ENCODE measurements at places on chromosomes 11 and 22.
A peak's percentile ranks its signal among the peaks of the same experiment; 100 is the strongest.

- DNase-seq, result no peak
Observed at GRCh38 chr11:95994329-95994728, 70.4 kb upstream of the MTMR2 start.

DNA sequence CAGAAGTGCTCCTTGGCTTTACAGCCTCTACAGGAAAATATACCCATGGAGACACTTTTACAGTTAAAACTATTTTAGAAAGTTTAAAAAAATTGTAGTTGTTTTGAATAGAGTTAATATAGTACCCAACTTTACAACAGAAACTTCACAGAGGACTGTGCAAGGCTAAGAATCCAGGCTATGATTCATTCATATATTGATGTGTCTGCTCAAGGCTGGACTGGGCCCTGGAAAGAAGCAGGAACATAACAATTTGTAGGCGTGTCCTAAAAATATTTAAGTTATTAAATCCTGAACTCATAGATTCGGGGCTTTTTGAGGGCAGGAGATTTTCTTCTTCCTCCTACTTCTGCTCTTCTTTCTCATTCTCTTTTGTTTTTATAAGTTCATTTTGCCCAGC lies 291.5 kb upstream of the CCDC179 start:
- DNase-seq, result peak; percentile 56

DNA sequence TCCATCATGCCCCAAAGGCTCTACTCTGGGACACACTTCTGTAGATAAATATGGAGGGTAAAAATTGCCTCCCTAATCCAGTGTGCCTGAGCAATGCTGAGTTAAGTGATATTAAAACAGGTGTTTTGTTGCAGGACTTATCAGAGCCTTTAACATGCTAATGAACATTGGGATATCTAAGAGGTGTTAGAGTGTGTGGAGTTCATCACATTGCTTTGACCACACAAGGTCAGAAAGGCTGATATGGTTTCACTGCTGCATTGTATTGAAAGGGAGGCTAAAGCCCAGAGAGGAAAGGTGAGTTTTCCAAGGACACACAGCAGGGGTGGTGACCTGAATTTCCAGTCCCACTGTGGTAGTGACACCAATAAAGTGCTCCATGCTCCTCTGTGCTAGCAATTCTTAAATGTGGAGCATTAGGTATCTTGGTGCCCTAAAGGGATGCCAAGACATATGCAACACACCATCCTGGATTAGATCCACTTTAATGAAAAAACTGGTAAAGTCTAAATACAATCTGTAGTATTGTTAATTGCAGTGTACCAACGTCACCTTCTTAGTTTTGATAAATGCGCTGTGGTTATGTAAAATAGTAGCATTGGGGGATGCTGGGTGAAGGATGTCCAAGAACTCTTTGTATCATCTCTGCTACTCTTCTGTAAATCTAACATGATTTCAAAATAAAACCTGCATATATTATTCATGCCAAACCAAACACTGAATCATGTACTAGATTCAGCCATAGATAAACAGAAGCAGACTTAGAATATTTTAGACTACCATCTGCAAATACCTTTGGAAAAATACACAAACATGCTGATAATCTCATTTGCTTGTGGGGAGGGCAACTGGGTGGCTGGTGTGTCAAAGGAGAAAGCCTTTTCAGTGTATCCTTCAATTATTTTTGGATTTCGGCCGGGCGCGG lies 45.8 kb downstream of the MIAT start:
- DNase-seq, result peak; percentile 92

DNA sequence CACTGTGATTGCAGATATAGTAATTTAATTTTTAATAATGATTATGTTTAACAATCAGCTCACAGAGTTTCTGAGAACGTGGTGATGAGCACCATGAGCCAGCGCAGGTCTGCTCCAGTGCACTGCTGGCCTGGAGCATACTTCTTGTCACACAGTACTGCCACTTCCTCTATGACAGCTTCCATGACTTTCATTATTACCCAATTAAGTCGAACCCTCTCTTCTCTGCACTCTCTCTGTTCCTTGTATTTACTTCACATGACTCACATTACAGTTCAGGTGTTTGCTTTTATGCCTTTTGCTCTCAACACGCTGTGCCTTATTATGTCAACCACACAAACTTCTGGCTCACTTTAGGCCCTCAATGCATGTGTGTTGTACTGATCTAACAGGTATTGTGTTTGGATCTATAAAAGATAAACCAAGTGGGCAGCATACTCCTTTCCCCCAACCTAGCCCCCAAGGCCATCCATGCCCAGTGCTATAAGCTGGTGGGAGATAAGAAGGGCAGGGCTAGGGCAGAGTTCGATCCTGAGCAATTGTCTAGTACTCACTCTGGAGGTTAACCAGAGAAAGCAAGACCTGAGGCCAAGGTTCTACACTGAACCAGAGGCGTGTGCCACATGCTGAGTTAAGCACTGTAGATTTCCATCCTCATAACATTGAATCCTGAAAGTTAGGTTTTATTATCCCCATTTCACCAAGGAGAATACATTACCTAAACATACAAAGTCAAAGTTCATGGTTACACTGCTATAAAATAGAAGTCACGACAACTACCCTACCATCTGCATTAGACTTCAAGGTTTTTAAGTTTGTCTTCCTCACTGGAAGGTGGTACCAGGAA lies 356.5 kb downstream of the INSC start:
- no peak for DNase-seq

DNA sequence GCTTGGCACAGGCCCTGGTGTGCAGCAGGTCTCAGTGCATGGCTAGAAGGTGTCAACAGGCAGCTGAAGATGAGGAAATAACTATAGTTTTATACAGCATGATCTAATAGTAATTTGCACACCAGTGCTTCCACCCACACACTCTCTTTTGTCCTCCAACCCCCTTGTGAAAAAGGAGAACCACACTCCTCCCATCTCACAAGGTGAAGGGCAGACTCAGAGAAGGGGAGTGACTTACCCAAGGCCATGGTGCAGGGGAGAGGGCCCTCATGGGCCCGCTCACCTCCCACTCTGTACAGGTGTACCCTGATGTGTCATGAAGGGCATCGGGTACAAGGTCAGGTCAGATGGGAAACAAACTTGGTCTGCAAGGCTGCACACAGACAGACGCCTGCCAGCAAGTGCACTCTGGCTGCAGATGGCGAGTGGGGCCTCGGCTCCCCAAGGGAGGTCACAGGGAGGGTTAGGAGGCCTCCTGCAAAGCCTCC lies 53.4 kb downstream of the DGCR2 start:
- DNase-seq, result no peak

GRCh38 chr11:67292671-67293070 lies 3.6 kb downstream of the ANKRD13D start:
- no peak for DNase-seq

- peak; percentile 86 for DNase-seq
Observed at GRCh38 chr11:37504060-37504611, 906.1 kb upstream of the RAG2 start.

DNA sequence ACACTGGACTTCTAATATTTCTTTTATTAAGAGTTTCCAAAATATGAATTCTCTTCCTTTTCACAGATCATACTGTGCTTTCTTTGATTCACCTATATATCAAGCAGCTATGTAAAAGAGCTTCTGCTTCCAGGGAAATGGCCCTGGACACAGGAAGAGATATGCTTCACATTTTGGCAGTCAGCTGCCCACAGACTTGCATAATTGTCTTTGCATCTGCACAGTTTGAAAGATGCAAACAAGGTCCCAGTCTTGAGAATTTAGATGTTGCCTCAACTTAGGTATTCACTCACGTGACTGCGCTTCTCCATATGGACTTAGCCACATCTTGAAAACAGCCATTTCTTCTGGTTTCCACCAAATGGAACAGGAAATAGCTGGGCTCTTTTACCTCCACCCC lies 92.3 kb upstream of the POU2AF2 start:
- peak; percentile 20 for DNase-seq

DNA sequence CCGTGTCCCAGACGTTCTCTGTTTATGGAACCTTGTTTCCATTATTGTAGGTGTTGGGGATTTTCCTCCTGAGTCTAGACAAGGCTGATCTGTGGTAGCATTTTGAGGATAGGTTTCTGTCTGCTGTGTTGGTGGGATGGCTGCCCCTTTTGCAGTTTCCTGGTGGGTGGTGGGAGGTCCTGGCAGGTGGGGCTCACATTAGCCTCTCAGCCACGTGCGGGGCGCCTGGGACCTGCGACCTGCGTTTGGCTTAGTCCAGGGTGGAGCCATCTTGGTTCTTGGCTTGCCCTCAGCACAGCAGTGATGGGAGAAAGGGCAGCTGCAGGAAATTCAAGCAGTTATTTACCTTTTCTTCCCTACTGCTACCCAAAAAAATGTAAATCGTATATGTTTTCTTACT lies 143.4 kb downstream of the TBC1D22A start:
- no peak for DNase-seq

DNA sequence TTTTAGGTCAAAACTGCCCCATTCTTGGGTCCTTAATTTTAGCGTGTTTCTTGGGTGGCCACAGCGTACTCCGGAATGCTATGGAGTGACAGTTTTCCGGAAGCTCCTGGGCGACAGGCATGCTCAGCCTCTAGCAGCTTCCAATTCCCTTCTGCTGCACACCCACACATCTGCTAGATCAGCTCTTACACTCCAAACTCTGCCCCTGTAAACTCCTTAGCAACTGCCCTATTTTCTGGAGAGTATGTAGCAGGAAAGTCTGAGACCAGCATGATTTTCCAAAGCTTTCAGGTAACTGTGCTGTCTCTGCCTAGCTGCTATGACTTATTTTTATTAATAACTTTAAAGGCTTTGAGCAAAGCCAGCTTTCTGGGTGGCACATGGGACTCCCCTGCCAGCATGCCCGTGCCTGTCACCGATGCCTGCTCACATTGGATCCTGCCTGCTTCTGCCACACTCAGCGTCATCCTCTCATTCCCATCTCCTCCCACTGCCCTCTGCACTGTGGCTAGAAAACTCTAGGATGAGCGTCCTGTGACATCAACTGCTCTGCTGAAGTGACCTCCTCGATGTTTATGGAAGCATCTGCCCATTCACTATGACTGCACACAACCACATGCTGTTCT lies 17.3 kb downstream of the TOLLIP start:
- DNase-seq, result no peak

DNA sequence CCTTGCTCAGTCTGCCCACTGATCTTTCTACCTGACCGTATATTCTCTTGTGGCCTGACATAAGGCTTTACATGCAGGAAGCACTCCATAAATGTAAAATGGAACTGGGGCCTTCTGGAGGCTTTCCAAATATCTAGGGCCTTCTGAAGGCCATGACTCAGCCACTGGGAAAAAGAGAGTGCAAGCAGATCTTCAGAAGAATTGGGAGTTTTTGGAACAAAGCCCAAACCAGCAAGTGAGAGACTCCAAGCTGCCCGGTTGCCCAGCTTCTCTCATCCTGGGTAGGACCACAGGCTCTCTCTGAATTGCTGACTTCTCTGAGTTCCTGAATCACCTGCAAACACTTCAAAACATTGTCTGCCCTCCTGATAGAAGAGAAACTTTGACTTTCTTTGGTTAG lies 107.9 kb upstream of the BMAL1 start:
- peak; percentile 84 for DNase-seq

GRCh38 chr11:68651208-68651984 lies 32.9 kb upstream of the GAL start:
- DNase-seq, result peak; percentile 9

DNA sequence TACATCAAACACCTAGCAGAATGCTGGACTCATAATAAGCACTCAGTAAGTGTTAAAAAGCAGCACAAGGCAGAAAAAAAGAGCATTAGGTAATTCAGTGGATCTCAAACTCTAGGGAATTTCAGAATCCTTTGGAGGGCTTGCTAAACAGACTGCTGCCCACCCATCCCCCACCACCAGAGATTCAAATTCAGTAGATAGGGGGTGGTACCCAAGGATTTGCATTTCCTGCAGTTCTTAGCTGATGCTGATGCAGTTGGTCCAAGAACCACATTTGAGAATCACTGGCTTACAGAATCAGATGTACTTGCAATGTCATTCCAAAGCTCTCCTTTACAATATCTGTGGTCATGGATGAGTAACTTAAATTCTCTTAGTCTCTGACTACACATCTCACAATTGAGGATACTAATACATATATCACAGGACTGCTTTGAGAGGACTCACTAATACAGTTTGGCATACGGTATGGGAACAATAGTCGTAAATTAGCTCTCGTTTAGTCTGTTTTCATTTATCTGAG lies 664.5 kb downstream of the KCNA4 start:
- no peak for DNase-seq

GRCh38 chr11:3139481-3140290 lies 25.4 kb downstream of the OSBPL5 start:
- no peak for DNase-seq

DNA sequence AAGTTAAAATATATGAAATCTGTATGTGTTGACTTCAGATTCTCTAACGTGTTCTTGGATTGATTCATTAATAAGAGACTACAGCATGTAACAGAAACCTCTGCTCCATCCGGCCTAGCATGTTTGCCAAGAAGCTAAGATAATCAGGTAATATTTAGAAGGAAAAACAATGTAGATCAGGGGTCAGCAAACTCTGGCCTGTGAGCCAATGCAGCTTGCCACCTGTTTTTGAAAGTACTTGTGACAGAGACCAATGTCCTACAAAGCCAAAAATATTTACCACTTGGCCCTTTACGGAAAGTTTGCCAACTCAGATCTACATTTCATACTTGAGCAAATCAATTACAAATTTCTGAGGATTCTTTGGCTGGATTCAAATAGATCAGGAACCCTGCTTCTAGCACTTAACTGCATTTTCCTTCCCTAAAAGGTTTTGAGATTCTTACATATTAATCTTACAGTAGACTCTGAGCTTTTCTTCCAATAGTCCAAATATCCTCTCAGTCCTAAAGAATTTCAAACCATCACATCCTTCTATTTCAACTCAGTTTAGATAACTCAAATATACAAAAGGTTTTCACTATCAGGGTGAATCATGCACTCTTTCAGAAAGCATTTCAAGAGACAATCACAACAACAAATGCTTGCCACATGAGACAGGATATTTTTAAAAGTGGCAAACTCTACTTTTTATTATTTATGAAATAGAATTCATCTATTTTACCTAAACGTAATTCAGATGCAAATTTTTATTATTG lies 29.5 kb downstream of the APOL5 start:
- DNase-seq, result peak; percentile 68

DNA sequence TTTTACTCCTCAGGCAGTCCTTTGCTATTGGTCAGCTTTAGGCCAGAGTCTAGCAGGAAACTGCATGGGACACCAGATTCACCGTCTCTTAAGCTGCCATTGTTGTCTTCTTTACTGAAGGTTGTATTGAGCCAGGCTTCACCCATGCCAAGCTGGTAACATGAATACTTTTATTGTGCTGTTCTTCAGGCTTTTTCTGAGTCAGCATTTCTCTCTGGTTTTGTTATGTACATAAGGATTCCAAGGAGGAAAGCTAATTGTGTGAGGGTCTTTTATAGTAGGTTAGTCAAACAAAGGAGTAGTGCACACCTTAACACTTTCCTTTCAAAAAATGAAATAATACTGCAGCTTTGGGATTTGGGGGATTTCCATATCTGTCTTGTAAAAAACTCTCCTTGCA lies 252.8 kb downstream of the JRKL start:
- no peak for DNase-seq
